Chondrocyte (in vitro differentiated cells): ENCODE measurements at places on chromosomes 4 and X. TPM values are rescaled to one million over a fixed set of nuclear protein-coding genes. Genes with fewer than 3 reads are reported as not detected.
A peak's percentile ranks its signal among the peaks of the same experiment; 100 is the strongest.

DNA sequence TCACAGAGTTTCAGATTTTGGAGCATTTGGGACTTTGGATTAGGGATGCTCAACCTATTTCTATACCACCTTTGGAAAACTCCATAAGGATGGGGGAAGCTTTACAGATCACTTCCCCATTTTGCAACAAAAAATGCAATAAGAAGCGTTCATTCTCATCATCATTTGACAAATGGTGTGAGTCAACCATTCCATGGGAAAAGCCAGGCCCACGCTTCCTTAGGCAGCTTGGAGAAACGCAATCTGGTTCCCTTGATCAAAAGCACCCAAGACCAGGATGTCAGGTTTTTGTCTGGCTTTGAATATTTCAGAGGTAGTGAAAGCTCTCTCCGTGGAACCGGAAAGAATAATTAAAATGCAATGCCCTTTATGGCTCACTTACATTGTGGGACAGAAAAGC is 79.3 kb upstream of the C4orf50 start:
- no peak for DNase-seq
- no peak overlapping the region for H3K4me3 ChIP-seq
- peaks cover 30% of the 10 kb centered on the region for H3K27me3 ChIP-seq

DNA sequence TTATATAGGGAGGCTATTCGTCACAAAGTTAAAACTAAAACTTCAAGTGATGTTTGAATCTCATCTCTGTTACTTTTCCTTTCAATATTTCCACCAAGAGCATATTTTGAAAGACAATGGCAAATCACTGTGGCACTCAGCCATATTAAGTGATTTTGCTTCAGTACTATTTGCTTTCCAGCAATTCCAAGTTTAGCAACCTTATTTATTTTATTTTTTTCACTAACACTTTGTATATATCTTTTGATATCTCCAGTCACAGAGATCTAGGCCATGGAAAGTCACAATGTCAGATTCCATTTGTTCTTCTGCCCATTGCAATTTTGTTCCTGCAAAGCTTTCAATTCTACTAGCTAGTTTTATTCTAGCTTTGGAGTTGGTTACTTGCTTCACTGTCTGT is 1514.5 kb upstream of the ADGRL3 start:
- no peak overlapping the region for H3K27ac ChIP-seq
- DNase-seq, result no peak
- no peaks in the 10 kb centered on the region for H3K27me3 ChIP-seq
- H3K4me3 ChIP-seq, result no peak overlapping the region

GRCh38 chr4:1401409-1402020 is 4.7 kb downstream of the NKX1-1 start:
- H3K27me3 ChIP-seq, result peaks cover 3% of the 10 kb centered on the region
- no peak overlapping the region for H3K4me3 ChIP-seq
- DNase-seq, result peak; percentile 85
- H3K36me3 ChIP-seq, result peaks cover 1% of the 10 kb centered on the region
- no peaks in the 10 kb centered on the region for H3K4me1 ChIP-seq

DNA sequence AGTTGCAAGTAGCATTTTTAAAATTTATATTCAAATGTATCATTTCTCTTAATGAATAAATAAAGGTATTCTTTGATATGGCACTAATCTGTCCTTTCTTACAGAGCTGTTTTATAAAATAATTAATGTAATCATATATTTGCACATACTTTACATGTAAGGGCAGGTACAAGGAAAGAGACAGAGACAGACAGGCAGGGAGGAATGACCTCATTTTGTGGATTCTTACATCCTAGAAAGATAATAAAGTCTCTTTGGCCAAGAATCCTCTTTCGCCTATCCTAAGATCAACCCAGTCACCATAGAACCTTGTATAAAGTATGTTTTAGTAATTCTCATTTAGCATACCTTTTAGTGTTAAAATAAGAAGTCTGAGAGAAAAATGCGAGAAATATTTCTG is 98.5 kb upstream of the CTSO start:
- no peaks in the 10 kb centered on the region for H3K27me3 ChIP-seq
- H3K27ac ChIP-seq, result no peak overlapping the region
- no peak overlapping the region for H3K4me3 ChIP-seq
- H3K4me1 ChIP-seq, result no peaks in the 10 kb centered on the region

GRCh38 chr4:19756661-19757060 is 495.0 kb upstream of the SLIT2 start:
- H3K4me3 ChIP-seq, result no peak overlapping the region
- peaks cover 4% of the 10 kb centered on the region for H3K4me1 ChIP-seq
- no peak for DNase-seq
- no peaks in the 10 kb centered on the region for H3K27me3 ChIP-seq
- H3K36me3 ChIP-seq, result peaks cover 1% of the 10 kb centered on the region
- H3K27ac ChIP-seq, result no peak overlapping the region

- no peaks in the 10 kb centered on the region for H3K4me1 ChIP-seq
- H3K36me3 ChIP-seq, result no peaks in the 10 kb centered on the region
- no peak overlapping the region for H3K4me3 ChIP-seq
- no peak overlapping the region for H3K27ac ChIP-seq
Observed at GRCh38 chr4:85409251-85409650, 65.7 kb upstream of the ARHGAP24 start.

GRCh38 chr4:1216869-1217294 is 32.0 kb downstream of the CTBP1 start:
- no peak overlapping the region for H3K27ac ChIP-seq
- no peaks in the 10 kb centered on the region for H3K27me3 ChIP-seq
- H3K4me1 ChIP-seq, result peaks cover 8% of the 10 kb centered on the region
- no peak for DNase-seq
- H3K4me3 ChIP-seq, result no peak overlapping the region
- peaks cover 12% of the 10 kb centered on the region for H3K36me3 ChIP-seq

GRCh38 chr4:109011241-109012026 is 248.6 kb upstream of the ETNPPL start:
- H3K27me3 ChIP-seq, result no peaks in the 10 kb centered on the region
- no peak overlapping the region for H3K4me3 ChIP-seq
- no peak for DNase-seq

DNA sequence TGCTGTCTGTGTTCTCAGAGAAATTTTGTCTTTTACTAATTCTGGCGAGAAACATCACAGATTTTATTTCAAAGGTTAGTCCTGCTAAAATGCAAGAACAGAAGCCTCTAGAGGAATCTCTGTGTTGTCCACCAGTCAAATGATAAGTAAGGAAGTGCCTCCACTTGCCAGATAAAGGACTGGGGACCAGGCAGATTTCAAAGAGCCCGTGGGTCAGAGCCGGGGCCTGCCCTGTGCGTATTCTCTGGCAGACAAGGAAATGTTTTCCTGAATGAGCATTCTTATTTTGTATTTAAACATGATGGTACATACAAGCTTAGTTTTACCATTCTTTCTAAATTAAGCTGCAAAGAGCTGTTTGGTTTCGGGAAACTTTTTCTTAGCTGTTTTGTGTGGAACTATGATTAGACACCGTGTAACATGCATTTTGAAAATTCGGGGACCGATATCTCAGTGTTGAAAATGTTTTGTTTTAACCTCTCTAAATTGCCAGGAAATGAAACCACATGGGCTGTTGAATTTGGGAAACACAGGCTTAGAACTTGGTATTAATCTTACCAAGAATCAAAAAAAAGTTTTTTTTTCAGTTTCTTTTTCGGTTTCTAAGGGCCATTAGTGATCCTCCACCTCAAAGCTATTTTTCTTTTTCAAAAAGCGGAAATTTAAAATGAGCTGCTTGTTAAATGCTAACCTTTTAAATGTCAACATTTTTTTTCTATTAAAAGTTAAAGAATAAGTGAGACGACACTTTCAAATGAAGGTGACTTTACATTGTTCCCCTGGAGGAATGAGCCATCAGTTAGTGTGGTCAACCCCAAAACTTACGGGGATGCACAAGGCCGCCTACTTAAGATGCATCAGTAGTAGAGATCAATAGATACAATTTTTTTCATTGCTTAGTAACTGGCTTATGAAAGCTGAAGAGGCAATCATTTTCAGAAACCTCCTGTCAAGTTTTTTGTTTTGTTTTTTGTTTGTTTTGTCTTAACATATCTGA is 89.6 kb upstream of the MTM1 start:
- H3K4me1 ChIP-seq, result peaks cover 18% of the 10 kb centered on the region
- no peaks in the 10 kb centered on the region for H3K36me3 ChIP-seq
- DNase-seq, result no peak
- no peak overlapping the region for H3K4me3 ChIP-seq
- H3K27me3 ChIP-seq, result no peaks in the 10 kb centered on the region

GRCh38 chr4:154720123-154720522 is 23.7 kb upstream of the LRAT start:
- no peak overlapping the region for H3K27ac ChIP-seq
- no peaks in the 10 kb centered on the region for H3K4me1 ChIP-seq
- H3K27me3 ChIP-seq, result peaks cover 25% of the 10 kb centered on the region
- no peak overlapping the region for H3K4me3 ChIP-seq
- DNase-seq, result no peak

GRCh38 chrX:7252013-7252610 is 104.2 kb upstream of the PUDP start:
- H3K36me3 ChIP-seq, result peaks cover 5% of the 10 kb centered on the region
- H3K4me3 ChIP-seq, result no peak overlapping the region
- DNase-seq, result no peak
- no peaks in the 10 kb centered on the region for H3K27me3 ChIP-seq

Gene FMR1
- total RNA-seq, result 32.9 to 34.6 TPM (median 33.7 TPM) in 3 replicates

GRCh38 chr4:153322791-153323190 is 21.7 kb upstream of the MND1 start:
- no peak for DNase-seq
- no peaks in the 10 kb centered on the region for H3K4me1 ChIP-seq
- H3K27ac ChIP-seq, result no peak overlapping the region
- no peak overlapping the region for H3K4me3 ChIP-seq
- no peaks in the 10 kb centered on the region for H3K27me3 ChIP-seq

DNA sequence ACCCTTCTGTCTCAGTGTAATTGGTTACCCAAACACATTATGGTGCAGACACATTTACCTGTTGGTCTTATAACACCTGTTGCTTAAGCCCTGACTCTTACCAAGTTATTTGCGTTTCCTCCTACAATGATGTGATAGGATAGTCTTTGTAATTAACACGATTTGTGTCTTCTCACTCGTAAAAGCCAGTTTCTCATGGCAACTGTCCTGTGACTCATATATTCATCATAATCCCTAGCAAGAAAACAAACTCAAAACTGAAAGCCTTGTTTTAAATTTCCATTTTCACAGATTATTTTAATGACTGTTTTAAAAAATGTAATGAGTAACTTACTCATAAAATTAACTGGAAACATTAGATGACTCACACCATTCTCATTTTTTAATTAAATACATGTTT is 495.2 kb downstream of the NLGN4X start:
- H3K27me3 ChIP-seq, result no peaks in the 10 kb centered on the region
- H3K36me3 ChIP-seq, result no peaks in the 10 kb centered on the region
- H3K4me3 ChIP-seq, result no peak overlapping the region
- no peak for DNase-seq

DNA sequence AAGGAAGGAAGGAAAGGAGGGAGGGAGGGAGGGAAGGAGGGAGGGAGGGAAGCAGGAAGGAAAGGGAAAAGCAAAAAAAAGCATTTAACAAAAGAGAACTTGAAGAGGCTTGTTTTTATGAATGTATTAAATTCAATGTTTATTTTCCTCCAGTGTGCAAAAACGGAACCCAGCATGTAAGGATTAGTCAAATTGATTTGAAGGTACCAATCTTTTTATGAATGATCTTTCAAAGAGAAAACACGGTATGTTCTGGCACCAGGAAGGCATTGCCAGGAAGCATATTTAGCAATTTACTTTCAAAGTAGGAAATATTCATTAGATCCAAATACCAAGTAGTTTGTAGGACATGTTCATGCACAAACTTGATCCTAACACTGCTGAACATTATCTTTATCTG is 453.6 kb downstream of the PDGFC start:
- DNase-seq, result no peak
- H3K4me1 ChIP-seq, result peaks cover 8% of the 10 kb centered on the region
- no peak overlapping the region for H3K4me3 ChIP-seq
- no peak overlapping the region for H3K27ac ChIP-seq

Gene EMD
- 66.3 to 81.7 TPM (median 81.1 TPM) in 3 replicates for total RNA-seq

GRCh38 chr4:16684097-16684496 is 214.3 kb downstream of the LDB2 start:
- H3K4me1 ChIP-seq, result peaks cover 40% of the 10 kb centered on the region
- H3K4me3 ChIP-seq, result no peak overlapping the region
- no peaks in the 10 kb centered on the region for H3K27me3 ChIP-seq
- peak overlapping the region; percentile 69 for H3K27ac ChIP-seq
- no peaks in the 10 kb centered on the region for H3K36me3 ChIP-seq

GRCh38 chr4:144808034-144808433 is 162.1 kb downstream of the HHIP start:
- H3K27ac ChIP-seq, result no peak overlapping the region
- no peaks in the 10 kb centered on the region for H3K27me3 ChIP-seq
- H3K4me3 ChIP-seq, result no peak overlapping the region
- H3K4me1 ChIP-seq, result peaks cover 4% of the 10 kb centered on the region
- no peak for DNase-seq
- H3K36me3 ChIP-seq, result peaks cover 14% of the 10 kb centered on the region

GRCh38 chrX:131264053-131264452 is 25.1 kb downstream of the IGSF1 start:
- H3K4me1 ChIP-seq, result no peaks in the 10 kb centered on the region
- H3K4me3 ChIP-seq, result no peak overlapping the region
- no peak overlapping the region for H3K27ac ChIP-seq
- no peak for DNase-seq
- H3K27me3 ChIP-seq, result peaks cover 3% of the 10 kb centered on the region
- no peaks in the 10 kb centered on the region for H3K36me3 ChIP-seq

DNA sequence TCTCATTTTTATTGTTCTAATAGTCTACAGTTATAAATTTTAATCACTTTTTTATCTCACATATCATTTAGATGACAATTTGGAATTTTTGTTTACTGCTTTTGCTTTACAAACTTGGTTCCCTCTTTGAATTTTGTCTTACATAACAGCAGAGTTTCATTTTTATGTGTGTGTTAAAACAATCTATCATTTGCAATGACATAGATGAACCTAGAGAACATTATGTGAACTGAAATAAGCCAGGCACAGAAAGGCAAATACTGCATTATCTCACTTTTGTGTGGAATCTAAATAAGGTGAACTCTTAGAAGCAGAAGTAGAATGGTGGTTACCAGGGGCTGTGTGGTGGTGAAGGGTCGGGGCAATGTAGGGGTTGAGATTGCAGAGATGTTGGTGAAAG is 170.7 kb downstream of the GASK1B start:
- H3K4me3 ChIP-seq, result no peak overlapping the region
- H3K4me1 ChIP-seq, result peaks cover 41% of the 10 kb centered on the region
- no peaks in the 10 kb centered on the region for H3K27me3 ChIP-seq
- H3K27ac ChIP-seq, result no peak overlapping the region
- peaks cover 2% of the 10 kb centered on the region for H3K36me3 ChIP-seq
- no peak for DNase-seq

Gene TACR3
- not detected in 3 replicates for total RNA-seq

GRCh38 chr4:31204874-31205273 is 484.7 kb downstream of the PCDH7 start:
- no peak for DNase-seq
- peaks cover 1% of the 10 kb centered on the region for H3K36me3 ChIP-seq
- no peak overlapping the region for H3K27ac ChIP-seq
- no peaks in the 10 kb centered on the region for H3K4me1 ChIP-seq
- H3K27me3 ChIP-seq, result no peaks in the 10 kb centered on the region
- H3K4me3 ChIP-seq, result no peak overlapping the region

- no peak for DNase-seq
- no peak overlapping the region for H3K4me3 ChIP-seq
- H3K36me3 ChIP-seq, result peaks cover 6% of the 10 kb centered on the region
- no peak overlapping the region for H3K27ac ChIP-seq
Observed at GRCh38 chr4:15132739-15133138, 130.5 kb downstream of the CPEB2 start.

GRCh38 chrX:154652311-154653047 is 900 bp downstream of the CTAG2 start:
- peaks cover 10% of the 10 kb centered on the region for H3K4me1 ChIP-seq
- H3K36me3 ChIP-seq, result no peaks in the 10 kb centered on the region
- no peak overlapping the region for H3K4me3 ChIP-seq
- H3K27ac ChIP-seq, result no peak overlapping the region
- DNase-seq, result peak; percentile 91

GRCh38 chr4:11397819-11398610 is 30.7 kb downstream of the HS3ST1 start:
- no peak overlapping the region for H3K27ac ChIP-seq
- DNase-seq, result no peak
- H3K27me3 ChIP-seq, result no peaks in the 10 kb centered on the region
- no peaks in the 10 kb centered on the region for H3K36me3 ChIP-seq
